Sigmoid colon (tissue), 7 donors: ENCODE measurements at places on chromosomes 4 and X. TPM values are rescaled to one million over a fixed set of nuclear protein-coding genes. Genes with fewer than 3 reads are reported as not detected.
A peak's percentile ranks its signal among the peaks of the same experiment; 100 is the strongest.

DNA sequence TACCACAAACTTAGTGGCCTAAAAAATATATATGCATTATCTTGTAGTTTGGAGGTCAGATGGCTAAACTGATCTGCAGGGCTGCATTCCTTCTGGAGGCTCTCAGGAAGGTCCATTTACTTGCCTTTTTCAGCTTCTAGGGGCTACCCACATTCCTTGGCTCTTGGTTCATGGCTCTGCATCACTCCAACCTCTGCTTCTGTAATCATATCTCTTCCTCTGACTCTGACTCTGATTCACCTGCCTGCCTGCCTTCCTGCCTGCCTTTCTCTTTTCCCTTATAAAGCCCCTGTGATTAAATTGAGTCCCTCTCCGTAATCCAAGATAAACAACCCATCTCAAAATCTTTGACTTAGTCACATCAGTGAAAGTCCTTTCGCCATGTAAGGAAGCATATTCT is 25.0 kb upstream of the FRMPD4 start:
- H3K27me3 ChIP-seq = no peaks in the 10 kb centered on the region
- no peaks in the 10 kb centered on the region for H3K4me1 ChIP-seq
- no peaks in the 10 kb centered on the region for H3K36me3 ChIP-seq
- DNase-seq = no peak
- H3K27ac ChIP-seq = no peak overlapping the region
- no peak overlapping the region for H3K4me3 ChIP-seq

Gene HEPH
- total RNA-seq = 78.2 TPM

Gene MAOB
- 29.0 TPM for total RNA-seq

- no peaks in the 10 kb centered on the region for H3K36me3 ChIP-seq
- no peaks in the 10 kb centered on the region for H3K27me3 ChIP-seq
- H3K4me1 ChIP-seq = no peaks in the 10 kb centered on the region
- H3K4me3 ChIP-seq = no peak overlapping the region
- no peak for DNase-seq
Observed at GRCh38 chrX:23945206-23945605, 37.4 kb downstream of the CXorf58 start.

- H3K4me1 ChIP-seq = no peaks in the 10 kb centered on the region
- no peak overlapping the region for H3K4me3 ChIP-seq
- H3K36me3 ChIP-seq = no peaks in the 10 kb centered on the region
- no peak overlapping the region for H3K27ac ChIP-seq
- no peak for DNase-seq
- no peaks in the 10 kb centered on the region for H3K27me3 ChIP-seq
Observed at GRCh38 chr4:45578874-45579273, 545.0 kb downstream of the GABRG1 start.

Gene RAB40A
- total RNA-seq = 0.66 TPM

- no peak overlapping the region for H3K27ac ChIP-seq
- H3K4me3 ChIP-seq = no peak overlapping the region
- no peaks in the 10 kb centered on the region for H3K4me1 ChIP-seq
- no peaks in the 10 kb centered on the region for H3K36me3 ChIP-seq
- DNase-seq = no peak
- H3K27me3 ChIP-seq = no peaks in the 10 kb centered on the region
Observed at GRCh38 chrX:12367254-12367653, 229.0 kb downstream of the FRMPD4 start.

Gene GPR34
- total RNA-seq = 10.7 TPM

- H3K27me3 ChIP-seq = no peaks in the 10 kb centered on the region
- no peak overlapping the region for H3K4me3 ChIP-seq
- no peak for DNase-seq
- no peaks in the 10 kb centered on the region for H3K36me3 ChIP-seq
- H3K27ac ChIP-seq = no peak overlapping the region
Observed at GRCh38 chr4:106909486-106910188, 126.5 kb downstream of the DKK2 start.

DNA sequence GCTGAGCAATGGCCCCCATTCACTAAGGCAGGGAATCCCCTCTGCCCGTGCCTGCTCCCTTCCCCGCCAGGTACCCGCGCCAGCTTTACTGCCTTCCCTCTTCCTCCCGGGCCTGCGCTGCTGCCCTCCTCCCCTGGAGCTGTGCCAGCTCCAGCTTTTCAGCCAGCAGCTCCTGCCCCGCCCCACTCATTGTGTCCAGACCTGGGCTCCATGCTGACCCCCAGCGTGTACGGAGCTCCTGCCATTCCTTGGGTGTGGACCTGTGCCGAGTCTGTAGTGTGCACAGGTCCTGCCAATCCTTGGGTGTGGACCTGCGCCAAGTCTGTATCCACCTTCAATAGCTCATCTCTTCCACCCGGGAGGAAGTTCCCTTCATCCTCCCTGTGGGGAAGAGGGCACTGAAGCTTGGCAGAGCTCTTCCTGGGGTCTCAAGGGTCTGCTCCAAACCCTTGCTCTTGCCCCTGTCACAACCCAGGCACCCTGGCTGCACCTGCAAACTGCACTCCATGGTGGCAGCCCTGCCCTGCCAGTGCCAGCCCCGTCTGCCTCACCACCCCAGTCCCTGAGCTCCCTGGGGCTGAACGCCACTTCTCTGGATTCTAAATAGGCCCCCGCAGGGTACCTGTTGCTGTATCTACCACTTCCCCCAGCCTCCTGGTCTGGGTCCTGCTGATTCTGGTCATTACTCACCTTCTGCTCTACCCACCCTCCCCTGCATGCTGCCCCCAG is 63.9 kb downstream of the TRMT44 start:
- H3K4me1 ChIP-seq = peaks cover 41% of the 10 kb centered on the region
- peak; percentile 29 for DNase-seq
- no peak overlapping the region for H3K27ac ChIP-seq
- H3K36me3 ChIP-seq = no peaks in the 10 kb centered on the region
- H3K27me3 ChIP-seq = no peaks in the 10 kb centered on the region

Gene CEP135
- total RNA-seq = 7.4 TPM

GRCh38 chr4:1036976-1037810 is 25.8 kb downstream of the FGFRL1 start:
- peaks cover 20% of the 10 kb centered on the region for H3K27me3 ChIP-seq
- H3K4me3 ChIP-seq = no peak overlapping the region
- no peak for DNase-seq
- H3K4me1 ChIP-seq = peaks cover 30% of the 10 kb centered on the region

GRCh38 chrX:138858951-138859350 is 147.4 kb upstream of the FGF13 start:
- no peak overlapping the region for H3K4me3 ChIP-seq
- H3K27me3 ChIP-seq = no peaks in the 10 kb centered on the region
- no peaks in the 10 kb centered on the region for H3K36me3 ChIP-seq
- no peaks in the 10 kb centered on the region for H3K4me1 ChIP-seq
- no peak overlapping the region for H3K27ac ChIP-seq
- DNase-seq = no peak
